Ascending aorta (tissue), 2 donors: ENCODE measurements at places on chromosomes 1 and 21. TPM values are rescaled to one million over a fixed set of nuclear protein-coding genes. Genes with fewer than 3 reads are reported as not detected.

NPHS2 gene
- total RNA-seq, result not detected

DNA sequence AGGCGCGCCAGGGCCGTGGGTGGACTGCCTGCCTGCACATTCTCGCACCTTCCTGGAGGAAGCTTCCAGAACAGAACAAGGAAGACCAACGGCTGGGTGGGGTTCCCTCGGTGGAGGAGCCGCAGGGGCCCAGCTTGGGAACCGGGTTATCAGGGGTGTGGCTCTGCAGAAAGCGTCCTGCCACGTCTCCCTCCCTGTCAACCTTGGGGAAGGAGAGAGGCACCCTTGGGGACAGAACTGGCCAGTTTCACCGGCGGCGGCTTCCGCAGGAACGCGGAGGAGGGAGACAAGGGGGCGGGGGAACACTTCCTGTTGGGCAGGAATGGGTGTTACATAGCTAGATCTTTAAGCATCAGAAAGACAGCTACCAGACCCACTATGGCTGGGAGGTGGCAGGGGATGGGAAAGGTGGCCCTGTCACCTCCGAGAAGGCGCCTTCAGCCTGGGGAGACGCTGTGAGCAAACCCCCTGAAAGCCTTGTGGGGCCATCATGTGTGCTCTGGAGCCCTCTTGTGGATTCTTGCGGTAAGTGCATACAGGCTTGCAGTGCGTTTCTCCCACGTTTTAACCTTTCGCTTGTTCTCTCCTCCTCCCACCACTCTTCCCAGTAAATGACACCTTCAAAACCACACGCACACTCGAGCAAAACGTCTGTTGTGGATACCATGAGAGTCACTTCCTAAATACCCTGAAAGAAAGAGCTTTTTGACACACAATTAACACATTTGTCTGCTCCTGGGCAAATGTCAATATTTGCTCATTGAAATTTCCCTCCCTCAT is 3.8 kb upstream of the PLEKHA6 start:
- no peak for DNase-seq

GRCh38 chr1:36284517-36284916 is 21.7 kb upstream of the SH3D21 start:
- DNase-seq, result no peak

- DNase-seq, result no peak
These were observed 720 bp downstream of the SUSD4 start for GRCh38 chr1:223363057-223363855.

DNA sequence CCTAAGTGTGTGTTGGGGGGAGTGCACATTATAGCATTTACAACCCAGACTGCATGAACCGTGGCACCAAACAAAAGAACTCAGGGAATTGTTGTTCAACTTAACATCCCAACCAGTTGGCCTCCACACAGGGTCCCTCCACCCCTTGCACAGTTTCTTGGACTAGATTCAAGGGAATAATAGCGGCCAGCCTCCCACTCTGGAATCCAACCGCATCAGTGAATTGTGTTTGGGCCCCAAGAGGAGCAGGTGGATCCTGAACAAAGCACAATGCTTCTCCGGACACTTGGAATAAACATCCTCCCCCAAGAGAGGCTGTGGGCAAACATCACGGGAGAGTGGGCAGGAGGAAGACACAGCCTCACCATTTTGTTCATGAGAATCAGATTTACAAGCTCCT is 18.2 kb downstream of the CD34 start:
- peak; percentile 51 for DNase-seq

GRCh38 chr1:59128784-59129227 is 168.1 kb upstream of the FGGY start:
- DNase-seq, result no peak

DNA sequence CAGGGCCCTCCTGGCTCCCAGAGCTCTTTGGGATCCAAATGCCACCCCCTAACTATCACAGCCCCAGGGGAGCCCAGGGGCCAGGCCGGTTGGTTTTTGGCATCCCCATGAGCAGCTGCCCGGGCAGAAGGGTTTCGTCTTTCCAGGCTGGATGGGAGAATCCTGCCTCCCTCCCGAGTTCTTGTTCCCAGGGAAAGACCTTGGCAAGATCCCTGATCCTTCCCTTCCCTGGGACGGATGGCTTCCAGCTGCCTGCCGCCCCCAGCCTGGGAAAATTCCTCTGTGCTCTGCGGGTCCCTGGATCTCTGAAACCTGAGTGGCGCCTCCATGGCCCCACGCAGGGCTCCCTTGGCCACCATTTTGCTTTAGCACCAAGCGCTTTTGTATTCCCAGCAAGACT is 55.6 kb downstream of the TAS1R2 start:
- no peak for DNase-seq

- no peak for DNase-seq
These were observed 41.3 kb downstream of the PGM1 start for GRCh38 chr1:63634471-63634870.

DNA sequence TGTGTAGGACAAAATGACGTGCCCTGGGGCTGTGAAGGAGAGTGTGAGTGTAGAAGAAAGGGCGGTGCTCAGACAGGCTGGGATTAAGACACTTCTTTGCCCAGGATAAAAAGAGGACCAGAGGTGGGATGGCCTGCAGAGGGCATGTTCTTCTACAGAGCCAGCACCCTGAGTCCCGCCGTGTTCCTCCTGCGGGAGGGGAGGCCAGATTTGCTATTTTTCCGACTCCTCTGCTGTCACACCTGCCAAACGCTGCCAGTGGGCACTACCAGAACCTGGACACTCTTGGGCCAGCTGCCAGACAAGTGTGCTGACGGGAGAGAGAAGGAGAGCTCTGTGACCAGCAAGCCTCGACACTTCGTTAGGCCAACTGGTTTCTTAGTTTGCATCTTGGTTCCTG is 206.4 kb downstream of the PLD5 start:
- DNase-seq, result no peak
